Stimulated activated CD4-positive, alpha-beta T cell treated with anti-CD3 and anti-CD28 coated beads, Interleukin-4, amount 100 ng/mL, for 24 hours (primary cell): ENCODE measurements at places on chromosomes 13 and 19.

GRCh38 chr13:109123971-109124370, 494.6 kb downstream of the MYO16 start:
- no peak for DNase-seq

DNA sequence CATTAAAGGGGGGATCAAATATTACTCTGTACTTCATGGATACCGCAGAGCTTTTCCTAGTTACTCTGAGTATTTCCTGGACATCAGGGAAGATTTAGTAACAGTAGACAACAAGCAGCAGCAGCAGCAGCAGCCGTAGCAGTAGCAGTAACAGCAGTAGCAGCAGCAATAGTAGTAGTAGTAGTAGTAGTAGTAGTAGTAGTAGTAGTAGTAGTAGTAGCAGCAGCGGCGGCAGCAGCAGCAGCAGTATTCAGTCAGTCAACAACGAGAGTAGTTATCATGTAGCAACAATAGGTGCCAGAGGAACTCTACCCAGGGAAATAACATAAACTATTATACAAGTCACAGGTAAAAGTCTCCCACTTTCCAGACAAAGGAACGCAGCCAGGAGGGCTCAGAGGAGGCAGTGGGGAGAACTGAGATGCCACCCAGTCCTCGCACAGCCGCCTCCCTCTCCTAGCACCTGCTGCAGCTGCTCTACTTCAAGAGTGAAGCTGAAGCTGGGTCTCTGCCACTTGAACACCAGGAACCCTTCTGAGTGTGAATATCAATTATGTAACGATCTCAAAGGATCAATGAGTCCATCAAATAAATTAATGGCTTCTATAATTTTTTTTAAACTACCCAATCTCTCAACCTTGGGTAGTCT, 1.3 kb upstream of the DOCK9 start:
- no peak for DNase-seq

DNA sequence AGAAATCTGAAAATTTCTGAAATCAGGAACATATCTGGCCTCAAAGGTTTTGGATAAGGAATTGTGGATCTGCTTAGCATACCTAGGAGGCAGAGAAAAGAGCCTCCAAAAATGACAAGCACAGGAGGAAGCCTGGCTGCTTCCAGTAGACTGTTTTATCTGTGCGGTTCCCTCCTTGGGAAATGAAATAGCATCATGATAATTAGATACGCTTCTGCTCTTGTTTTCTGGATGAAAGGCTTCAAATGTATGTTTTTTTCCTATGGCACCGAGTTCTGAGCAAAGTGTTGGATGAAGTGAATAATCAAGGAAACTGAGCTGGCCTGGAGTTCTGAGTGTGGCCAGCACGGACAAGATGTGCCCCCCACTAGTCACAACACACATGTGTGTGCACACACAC, 19.8 kb upstream of the GPR12 start:
- DNase-seq, result no peak

GRCh38 chr13:29901710-29902631, 51.6 kb upstream of the UBL3 start:
- DNase-seq, result peak; percentile 33

DNA sequence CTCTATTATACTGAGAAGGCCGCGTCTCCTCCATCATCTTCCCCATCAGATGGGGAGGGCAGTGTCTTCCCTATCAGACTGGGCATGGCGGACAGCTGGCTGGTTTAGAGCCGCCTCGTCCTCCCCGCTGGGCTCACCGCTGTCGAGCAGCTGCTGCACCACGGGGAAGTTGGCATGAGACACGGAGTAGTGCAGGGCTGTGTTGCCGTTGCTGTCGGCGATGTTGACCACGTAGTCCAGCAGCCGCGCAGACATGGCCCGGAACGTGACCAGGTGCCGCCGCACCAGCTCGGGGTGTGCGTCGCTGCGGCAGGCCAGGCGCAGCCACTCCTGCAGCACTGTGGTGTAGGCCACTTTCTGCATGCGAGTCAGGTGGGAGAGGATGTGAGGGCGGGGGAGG, 18.8 kb upstream of the SPC24 start:
- no peak for DNase-seq

DNA sequence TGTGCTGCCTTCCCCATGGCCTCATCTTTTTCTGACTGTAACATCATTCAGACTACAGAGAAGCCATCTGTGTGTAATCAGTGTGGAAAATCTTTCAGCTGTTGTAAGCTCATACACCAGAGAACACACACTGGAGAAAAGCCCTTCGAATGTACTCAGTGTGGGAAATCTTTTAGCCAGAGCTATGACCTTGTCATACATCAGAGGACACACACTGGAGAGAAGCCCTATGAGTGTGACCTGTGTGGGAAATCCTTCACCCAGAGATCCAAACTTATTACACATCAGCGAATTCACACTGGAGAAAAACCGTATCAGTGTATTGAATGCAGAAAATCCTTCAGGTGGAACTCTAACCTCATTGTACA, 17.2 kb upstream of the ZNF8 start:
- DNase-seq, result no peak

DNA sequence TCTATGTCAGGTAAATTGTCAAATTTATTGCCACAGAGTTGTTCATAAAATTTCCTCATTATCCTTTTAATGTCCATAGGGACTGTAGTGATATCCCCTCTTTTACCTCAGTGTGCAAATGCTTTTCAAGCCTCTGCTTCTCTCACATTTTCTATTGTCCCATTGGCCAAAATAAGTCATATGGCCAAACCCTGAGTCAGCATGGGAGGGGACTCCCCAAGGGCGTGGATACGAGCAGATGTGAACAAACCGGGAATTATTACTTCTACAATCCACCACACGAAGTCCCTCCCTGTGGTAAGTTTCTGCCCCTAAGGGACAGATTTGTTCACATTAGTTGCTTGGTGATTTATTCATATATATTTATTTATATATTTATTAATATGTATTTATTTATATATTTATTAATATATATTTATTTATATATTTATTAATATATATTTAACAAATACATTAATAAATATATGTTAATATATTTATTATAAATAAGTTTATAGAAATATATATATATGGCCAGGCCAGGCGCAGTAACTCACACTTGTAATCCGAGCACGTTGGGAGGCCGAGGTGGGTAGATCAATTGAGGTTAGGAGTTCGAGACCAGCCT, 20.1 kb upstream of the CAMSAP3 start:
- no peak for DNase-seq

GRCh38 chr13:21124852-21125251, 51.5 kb downstream of the SKA3 start:
- no peak for DNase-seq
